Activated CD8-positive, alpha-beta memory T cell treated with anti-CD3 and anti-CD28 coated beads, Interleukin-2, amount 10 ng/mL, durations not matched to agents 7 days and 5 days (primary cell): ENCODE measurements at places on chromosomes 12 and 14.
A peak's percentile ranks its signal among the peaks of the same experiment; 100 is the strongest.

DNA sequence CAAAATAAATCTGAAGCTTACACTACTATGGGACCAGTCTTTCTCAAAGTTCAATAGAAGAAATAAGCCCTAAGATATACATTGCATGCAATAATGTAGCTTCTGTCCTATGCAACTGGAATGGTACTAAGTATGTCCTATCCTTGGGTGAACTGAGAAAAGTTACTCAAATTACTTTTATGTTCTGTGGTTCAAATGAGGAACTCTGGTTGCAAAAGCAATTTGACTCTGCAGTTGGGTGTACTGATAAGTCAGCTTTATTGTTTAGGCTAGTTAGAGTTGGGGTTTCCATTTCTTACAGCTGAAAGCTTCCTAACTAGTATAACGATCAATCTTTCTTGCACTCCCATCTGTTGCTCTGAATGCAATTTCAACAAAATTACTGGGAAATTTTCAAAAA lies 29.2 kb downstream of the GPR135 start:
- DNase-seq = no peak

DNA sequence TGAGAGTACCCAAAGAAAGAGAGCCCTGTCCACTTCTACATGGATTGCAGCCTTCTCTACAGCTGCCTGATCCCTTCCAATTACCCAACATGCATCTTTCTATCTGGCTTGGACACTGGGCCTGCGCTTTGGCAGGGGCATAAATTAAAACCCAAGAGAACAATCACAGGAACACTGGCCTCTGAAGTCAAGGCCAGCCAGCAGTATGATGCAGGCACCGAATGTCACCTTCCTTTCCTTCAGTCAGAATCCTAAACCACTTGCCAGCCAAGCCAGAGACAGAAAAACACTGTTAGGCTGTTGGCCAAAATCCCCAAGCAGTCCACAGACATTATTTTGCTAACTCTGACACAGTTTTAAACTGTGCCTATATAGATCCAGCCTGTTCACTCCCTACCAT lies 113.7 kb downstream of the DUSP6 start:
- no peak for DNase-seq

DNA sequence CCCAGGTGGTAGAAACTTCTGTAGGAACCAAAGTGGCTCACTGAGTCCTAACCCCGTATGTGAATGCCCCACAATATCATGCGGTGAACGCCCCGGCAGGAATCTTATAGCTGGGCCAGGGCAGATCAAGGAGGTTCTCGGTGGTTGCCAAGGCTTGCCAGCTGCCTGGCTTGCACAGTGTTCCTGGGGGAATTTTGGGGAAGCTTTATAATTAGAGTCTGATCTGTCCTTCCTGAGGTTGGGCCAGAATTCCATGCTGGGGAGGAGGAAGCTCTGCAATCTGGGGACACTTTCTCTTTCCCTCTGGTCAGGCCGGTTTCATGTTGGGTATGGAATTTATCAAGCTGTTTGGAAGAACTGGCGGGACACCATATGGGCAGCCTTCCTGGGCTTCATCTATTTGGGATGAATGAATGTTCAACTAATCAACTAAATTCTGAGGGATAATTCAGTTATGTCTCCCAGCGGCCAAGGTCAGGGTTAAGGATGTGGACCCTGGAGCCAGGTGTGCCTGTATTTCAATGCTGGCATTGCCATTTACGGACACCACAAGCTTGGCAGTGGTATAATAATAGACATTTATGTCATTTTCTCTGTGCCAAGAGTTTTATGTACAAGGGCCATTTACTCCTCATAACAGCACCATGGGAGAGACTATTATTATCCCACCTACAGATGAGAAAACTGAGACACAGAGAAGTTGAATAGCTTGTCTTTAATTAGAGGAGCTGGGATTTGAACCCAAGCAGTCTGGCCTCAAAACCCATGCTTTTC lies 54.3 kb downstream of the SVOP start:
- DNase-seq = no peak

- DNase-seq = no peak
Observed at GRCh38 chr14:83379436-83379835, 1845.8 kb upstream of the SEL1L start.

DNA sequence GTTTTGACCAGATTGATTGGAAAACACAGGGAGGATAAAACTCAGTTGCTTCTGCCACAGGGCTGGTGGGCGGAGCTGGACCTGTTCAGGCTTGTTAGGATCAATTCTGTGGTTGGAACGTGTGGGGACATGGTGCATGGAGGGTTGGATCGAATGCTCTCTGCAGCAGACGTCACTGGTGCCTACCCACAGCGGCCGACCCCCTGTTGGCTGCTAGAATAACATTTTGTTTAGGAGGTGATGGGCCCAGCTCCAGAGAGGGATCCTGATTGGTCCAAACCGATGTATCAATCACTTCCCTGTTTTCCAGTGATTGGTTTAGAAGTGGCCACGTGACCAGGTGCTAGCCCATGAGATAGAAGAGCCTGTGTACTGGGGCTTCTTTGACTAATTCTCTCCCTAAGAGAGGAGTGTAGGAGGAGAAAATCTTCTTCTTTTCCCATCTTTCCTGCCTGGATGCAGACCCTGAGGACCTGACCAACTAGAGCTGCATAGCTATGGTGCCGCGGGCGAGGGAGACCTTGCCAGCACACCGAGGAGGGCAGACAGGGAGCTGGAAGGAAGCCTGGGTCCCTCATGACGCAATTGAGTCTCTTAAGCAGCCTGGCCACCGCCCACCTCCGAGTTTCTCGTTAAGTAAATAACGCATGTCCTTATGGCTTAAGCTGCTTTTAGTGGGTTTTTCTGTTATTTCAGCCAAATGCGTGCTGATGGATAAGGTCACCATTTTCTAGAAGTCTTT lies 163.5 kb downstream of the AACS start:
- DNase-seq = no peak

- DNase-seq = no peak
Observed at GRCh38 chr14:80862983-80863382, 78.6 kb downstream of the CEP128 start.

DNA sequence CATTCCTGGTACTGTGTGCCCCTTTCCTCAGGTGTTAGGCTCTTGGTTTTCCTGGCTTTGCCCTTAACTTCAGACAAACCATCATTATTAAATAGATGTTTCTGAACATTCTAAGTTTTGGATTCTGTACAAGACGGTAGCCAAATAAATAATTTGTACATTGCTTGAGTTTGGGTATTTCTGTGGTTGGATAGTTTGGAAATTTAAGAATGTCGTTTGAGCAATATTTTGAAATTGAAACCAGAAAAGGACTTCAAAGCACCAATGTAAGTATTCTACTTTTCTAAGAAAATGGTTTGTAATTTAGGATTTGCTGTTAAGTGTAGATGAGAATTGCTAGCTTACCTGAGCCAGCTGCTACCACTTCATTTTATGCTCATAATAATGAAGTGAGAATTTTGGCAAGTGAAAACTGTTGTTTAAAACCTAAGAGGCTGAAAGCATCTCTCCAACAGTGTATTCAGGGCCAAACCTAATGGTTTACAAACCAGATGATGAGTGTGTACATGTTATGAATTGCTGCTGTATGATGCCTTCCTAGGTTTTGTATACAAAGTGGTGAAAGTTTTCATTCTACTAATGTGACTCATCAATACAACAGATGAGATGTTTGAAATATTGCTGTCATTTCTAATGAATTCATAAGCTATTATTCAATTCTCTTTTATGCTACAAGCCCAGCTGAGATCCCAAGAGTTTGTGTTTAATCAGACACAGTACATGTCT lies 181.5 kb upstream of the PRKD1 start:
- DNase-seq = no peak

- no peak for DNase-seq
Observed at GRCh38 chr12:12393171-12393570, 36.3 kb downstream of the BORCS5 start.

DNA sequence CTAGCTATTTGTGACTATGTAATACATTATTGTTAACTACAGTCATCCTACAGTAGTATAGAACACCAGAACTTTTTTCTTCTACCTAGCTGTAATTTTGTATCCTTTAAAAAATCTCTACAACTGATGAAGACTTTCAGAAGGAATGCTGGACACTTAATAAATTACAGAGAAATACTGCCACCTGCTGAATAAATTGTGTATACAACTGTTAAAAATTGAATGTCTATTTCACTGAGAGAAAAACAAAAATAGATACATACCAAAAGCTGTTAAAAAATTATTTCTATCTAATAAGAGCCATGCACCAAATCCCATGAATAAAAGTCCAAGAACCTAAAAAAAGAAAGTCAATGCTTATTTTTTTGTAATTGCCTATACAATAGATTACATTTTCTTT lies 6.6 kb downstream of the TSPAN19 start:
- no peak for DNase-seq

- no peak for DNase-seq
Observed at GRCh38 chr12:124147575-124147974, 147.3 kb upstream of the RFLNA start.

GRCh38 chr14:51653775-51654532 lies 2.2 kb downstream of the FRMD6 start:
- DNase-seq = no peak

GRCh38 chr12:111842556-111843396 lies 748 bp downstream of the MAPKAPK5 start:
- DNase-seq = peak; percentile 53

DNA sequence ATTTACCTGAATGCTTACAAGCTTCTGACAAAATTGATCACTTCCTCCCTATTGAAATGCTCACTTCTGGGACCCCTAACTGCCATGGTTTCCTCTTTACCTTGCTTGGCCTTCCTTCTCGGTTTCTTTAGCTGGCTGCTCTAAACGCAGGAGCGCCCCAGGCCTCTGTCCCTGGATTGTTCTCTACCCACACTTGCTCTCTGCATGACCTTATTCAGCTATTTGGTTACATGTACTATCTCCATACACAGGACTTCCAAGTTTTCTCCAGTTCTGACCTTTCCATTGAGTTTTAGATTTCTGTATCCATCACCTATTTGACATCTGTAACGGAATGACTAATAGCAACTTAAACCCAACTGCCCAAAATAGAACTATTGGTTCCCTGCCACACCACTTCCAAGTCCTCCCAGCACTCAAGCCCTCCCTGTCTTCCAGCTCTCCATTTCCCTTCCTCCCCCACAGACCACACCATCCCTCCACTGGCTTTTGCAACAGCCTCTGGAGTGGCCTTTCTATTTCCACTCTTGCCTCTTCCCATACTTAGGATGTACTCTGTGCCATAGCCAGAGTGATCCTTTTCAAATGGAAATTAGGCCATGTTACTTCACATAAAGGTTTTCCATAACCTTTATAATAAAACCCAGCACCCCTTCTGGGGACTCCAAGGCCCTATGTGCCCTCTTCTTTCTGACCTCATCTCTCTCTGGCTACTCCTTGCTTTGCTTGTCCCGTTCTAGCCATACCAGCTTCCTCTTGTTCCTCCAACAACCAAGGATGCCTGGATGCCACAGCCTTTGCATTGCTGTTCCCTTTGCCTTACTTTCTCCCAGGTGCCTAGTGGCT lies 202.2 kb downstream of the AEBP2 start:
- DNase-seq = no peak

DNA sequence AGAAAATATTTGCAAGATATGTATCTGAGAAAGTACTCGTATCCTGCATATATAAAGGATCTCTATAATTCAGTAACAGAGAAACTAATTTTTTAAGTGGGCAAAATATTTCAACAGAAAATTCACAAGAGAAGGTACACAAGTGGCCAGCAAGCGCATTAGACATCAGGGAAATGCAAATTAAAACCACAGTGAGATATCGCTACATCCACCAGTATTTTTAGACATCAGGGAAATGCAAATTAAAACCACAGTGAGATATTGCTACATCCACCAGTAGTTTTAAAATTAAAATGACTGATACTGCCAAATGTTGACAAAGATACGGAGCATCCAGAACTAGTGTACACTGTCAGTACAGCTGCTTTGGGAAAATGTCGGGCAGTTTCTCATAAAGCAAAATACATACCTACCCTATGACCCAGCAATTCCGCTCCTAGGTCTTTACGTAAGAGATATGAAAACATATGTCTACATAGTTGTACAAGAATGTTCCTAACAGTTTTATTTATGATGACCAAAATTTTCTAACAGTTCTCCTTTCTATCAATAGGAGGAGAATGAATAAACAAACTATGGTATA lies 2.8 kb upstream of the KCNK13 start:
- no peak for DNase-seq

GRCh38 chr12:60071759-60072191 lies 475.9 kb downstream of the SLC16A7 start:
- DNase-seq = no peak

GRCh38 chr12:99154216-99154982 lies 493.2 kb upstream of the GARIN6 start:
- no peak for DNase-seq

- peak; percentile 76 for DNase-seq
Observed at GRCh38 chr12:118357257-118358007, 15.3 kb downstream of the TAOK3 start.

GRCh38 chr12:51349026-51349425 lies 2.5 kb upstream of the CELA1 start:
- no peak for DNase-seq

GRCh38 chr12:66665435-66665985 lies 13.4 kb downstream of the GRIP1 start:
- DNase-seq = no peak

GRCh38 chr14:106605548-106606448 lies 1079.4 kb downstream of the TMEM121 start:
- DNase-seq = peak; percentile 87

DNA sequence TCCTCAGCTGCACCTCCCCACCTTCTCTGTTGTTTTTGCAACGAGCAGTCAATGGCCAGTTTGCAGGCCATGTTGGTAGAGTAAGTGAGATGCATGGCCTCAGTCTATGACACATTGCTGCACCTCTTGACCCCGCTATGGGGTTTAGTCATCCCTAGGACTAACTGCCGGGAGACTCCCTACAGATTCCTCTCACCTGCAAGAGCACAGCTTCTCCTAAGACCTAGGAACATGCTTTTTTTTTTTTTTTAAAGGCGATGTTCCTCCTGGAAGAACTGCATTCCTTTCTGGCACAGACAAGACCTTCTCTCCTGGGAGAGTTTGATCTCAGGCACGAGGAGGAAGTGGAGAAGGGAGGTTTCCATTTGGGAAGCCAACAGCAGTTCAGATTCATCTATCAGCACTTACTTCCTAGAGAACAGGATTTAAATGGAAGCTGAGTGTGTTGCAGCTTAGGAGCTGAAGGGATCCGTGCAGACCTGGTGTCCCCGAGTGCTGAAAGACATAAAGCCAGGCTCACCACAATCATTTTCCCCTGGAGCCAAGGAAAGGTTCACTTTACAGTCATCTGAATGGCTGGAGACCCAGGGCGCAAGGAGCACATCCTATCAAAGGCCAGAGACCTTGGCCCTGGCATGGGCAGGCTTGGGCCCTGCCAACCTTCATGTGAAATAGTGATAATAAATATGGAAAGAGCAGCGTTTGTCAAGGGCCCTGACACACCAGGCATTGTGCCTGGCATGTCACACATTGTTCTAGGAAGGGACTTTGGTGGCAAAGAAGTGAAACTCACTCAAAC lies 104.1 kb downstream of the LGMN start:
- no peak for DNase-seq

GRCh38 chr14:69481815-69482568 lies 2.5 kb upstream of the PLEKHD1 start:
- no peak for DNase-seq

- no peak for DNase-seq
Observed at GRCh38 chr14:53491884-53492277, 338.8 kb upstream of the DDHD1 start.
